Stimulated activated CD4-positive, alpha-beta T cell treated with anti-CD3 and anti-CD28 coated beads, Interleukin-15, amount 100 ng/mL, for 48 hours (primary cell): ENCODE measurements at places on chromosomes 11 and 22.

GRCh38 chr22:50139843-50140415 lies 30.6 kb upstream of the PANX2 start:
- no peak for DNase-seq

DNA sequence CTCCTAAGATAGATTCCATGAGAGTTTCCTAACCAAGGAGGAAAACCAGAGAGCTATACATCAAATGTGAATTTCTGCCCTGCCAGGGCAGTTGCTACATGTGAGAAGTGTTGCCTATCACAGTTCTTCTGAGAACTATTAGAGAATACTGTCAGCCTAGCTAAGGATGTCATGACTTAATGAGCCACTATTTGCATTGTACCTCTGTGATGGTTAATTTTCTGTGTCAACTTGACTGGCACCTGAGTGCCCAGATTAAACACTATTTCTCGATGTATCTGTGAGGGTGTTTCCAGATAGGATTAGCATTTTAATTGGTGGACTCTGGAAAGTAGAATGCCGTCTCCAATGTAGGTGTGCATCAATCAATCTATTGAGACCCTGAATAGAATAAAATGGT lies 1.7 kb upstream of the TCN1 start:
- DNase-seq, result no peak

DNA sequence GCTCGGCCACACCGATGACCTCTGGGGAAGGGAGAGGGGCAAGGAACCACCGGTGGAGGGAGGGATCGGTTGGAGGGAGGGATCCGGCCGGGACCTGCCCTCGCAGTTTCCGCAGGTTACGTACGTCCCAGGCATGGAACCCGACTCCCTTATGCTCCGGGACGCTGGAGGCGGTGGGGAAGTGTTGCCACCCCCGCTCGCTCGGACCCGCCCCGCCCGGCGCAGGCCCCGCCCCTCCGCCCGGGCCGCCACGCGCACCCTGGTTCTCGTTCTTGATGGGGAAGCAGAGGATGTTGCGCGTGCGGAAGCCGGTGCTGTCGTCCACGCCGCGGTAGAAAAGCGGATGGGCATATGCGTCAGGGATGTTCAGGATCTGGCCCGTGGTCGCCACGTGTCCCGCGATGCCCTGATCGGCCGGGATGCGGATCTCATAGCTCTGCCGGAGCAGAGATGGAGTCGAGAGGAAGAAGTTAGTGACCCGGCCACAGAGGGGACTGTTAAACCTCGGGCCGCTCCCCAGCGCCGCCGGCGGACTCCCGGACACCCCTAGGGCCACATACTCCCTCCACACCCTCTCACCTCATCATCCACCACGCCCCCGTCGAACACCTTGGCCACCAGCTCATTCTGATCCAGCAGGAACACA lies 89.8 kb downstream of the PDE2A start:
- DNase-seq, result peak; percentile 40

DNA sequence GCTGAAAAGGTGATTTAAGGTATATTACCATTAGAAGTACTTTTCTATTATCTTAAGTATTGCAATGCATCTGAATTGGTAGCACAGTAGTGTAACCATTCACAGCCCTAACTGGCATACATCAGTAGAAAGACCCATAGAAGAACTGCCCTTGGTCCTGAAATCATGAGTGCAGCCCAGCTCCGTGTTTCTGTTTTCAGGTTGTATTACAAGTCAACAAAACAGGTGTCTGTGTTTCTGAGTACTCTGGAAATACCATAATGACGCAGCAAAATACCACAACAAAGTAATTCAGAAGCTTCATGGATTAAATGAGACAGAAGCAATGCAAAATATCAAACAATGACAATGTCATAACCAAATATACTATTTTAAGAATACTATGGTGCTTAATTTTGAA lies 226.3 kb downstream of the OPCML start:
- no peak for DNase-seq

GRCh38 chr22:25235547-25236290 lies 16.3 kb downstream of the CRYBB2 start:
- peak; percentile 51 for DNase-seq

- DNase-seq, result no peak
These were observed at the start of gene GRK2 for GRCh38 chr11:67266449-67267187. TSS of gene GRK2 (plus strand) at chr11:67266473. CDS start at chr11:67266700, 227 bp downstream.

- DNase-seq, result no peak
These were observed 115.9 kb upstream of the CRYBB3 start for GRCh38 chr22:25083807-25084200.

GRCh38 chr11:11806586-11806985 lies 35.2 kb upstream of the USP47 start:
- DNase-seq, result no peak

- no peak for DNase-seq
These were observed at the start of the genes C11orf21 and TSPAN32 for GRCh38 chr11:2301631-2302305. TSS of gene C11orf21 (minus strand) at chr11:2301918. CDS start at chr11:2301808, 110 bp downstream. TSS of gene TSPAN32 (plus strand) at chr11:2302013. CDS start at chr11:2302150, 137 bp downstream.

- no peak for DNase-seq
These were observed 38.7 kb upstream of the ATXN10 start for GRCh38 chr22:45632791-45633515.

GRCh38 chr22:19062139-19062942 lies 59.9 kb downstream of the DGCR2 start:
- DNase-seq, result no peak

DNA sequence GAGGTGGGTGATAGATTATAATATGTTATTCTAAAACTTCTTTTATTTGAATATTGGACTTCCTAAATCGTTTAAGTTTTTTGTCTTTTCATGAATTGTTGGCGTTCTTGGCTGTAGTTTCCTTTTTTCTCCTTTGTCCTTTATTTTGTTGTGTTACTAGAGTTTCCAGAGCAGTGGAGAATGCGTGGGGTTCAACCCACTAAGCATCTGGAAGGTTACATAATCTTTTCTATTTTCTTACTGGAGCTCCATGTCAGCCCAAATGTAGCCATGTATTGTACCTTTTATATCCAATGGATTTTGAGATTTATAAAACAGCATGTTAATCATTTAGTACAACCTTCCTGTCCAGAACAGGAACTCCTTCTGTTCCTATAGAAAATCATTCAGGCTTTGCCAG lies 63.2 kb downstream of the PPP6R3 start:
- no peak for DNase-seq

- DNase-seq, result no peak
These were observed 347.9 kb upstream of the NCAM1 start for GRCh38 chr11:112613051-112613972.

GRCh38 chr11:87972133-87972532 lies 203.1 kb downstream of the RAB38 start:
- DNase-seq, result no peak

GRCh38 chr22:49227670-49228069 lies 600.0 kb downstream of the BRD1 start:
- no peak for DNase-seq

GRCh38 chr11:74048993-74049392 lies 40.1 kb upstream of the UCP3 start:
- DNase-seq, result no peak

DNA sequence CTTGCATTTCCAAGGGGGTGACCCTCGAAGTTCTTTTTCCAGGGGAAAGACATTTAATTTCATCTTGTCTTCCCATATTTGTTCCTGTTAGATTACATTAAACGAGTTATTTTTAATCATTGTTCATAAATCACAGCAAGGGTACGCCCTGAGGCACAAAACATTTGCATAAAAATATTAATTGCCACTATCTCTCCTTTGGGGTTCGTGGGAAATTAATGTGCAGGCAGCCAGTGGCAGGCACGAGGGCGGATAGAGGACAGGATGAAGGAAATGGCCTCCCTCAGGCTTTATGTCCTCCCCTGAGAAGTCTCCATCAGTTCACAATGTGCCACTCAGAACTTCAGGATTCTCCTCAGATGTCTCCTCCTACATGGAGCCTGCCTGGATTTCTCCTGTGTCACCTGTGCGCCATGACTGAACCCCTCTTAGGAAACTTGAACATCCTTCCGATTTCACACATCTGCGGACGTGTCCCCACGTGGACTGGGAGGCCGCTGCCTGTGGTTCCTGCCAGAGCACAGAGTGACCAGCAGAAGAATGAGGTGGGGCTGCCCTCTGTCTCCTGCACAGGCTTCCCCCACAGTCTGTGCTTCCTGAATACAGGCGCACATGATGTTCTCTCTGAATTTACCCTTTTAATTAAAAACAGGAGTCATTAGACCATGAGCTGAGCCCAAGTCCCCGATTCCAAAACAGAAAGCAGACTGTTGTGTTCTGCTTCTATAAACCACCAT lies 1085.9 kb downstream of the TBC1D22A start:
- no peak for DNase-seq

DNA sequence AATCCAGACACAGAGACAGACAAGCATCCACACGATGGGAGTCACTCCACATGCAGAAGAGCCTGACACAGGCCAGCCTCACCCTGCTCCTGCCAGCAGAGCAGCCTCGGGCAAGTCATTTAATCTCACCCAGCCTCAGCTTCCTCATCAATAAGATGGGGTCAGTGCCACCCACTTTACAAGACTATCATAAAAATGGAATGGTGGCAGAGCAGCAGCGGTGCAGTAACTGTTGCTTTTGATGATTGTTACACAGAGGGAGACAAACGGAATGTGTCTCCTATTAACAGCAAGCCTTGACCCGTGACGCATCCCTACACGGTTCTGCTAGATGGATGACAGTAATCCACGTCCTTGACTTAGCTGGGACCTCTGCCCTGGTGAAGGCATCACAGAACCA lies 26.0 kb upstream of the ARFGAP3 start:
- DNase-seq, result no peak

GRCh38 chr11:130908770-130909625 lies 7.3 kb downstream of the SNX19 start:
- DNase-seq, result no peak

GRCh38 chr22:38865201-38866023 lies 6.6 kb downstream of the CBX6 start:
- DNase-seq, result no peak

GRCh38 chr11:15016200-15016599 lies 44.0 kb upstream of the CALCA start:
- DNase-seq, result no peak

DNA sequence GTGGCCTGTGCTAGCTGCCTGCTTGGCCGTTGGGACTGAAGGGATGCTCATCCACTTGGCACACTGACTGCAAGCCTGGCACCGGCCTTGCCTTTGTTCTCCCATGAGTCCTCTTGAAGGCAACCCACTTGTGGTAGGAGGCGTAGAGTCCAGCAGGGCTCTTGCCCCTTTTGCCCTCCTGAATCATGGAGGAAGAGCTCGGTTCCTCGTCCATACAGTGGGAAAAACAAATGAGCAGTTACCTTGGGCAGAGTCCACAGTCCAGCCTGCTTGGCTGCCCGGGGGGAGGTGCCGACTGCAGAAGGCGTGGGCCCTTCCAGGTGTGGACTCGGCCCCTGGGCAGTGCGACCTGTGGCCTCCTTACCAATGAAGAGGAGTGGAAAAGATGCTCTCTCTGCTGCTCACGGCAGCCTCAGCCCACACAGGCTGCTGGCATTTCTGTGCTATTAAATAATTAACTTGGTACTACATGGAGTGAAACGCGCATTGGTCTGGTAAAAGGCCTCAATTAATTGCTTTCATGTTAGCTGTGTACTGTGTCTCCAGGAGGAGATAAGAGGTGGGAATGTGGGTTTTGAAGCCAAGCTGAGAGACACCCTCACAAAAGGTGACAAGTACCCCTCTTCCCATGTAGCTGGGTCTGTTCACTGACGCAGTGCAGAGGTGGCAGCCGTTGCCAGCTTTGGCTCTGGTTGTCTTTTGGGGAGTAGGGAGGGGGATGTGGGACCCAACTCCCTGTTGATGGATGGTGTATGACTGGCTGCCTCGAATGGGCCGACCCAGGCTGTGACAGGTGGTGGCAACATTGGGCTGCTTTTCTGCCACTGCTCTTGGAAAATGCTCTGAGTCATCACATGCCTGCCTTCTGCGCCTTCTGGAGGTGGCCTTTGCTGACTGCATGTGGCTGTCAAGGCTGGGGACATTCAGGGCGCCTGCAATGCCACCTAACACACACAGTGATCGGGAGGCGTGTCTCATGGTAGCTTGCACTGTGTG lies 26.8 kb upstream of the B3GAT1 start:
- DNase-seq, result no peak

- no peak for DNase-seq
These were observed at the start of gene ROBO4 for GRCh38 chr11:124897674-124898262. TSS of gene ROBO4 (minus strand) at chr11:124897865. CDS start at chr11:124897795, 70 bp downstream.
